ENCODE measurements at places on chromosomes 4 and X.

GRCh38 chrX:149643496-149643895 lies 11.9 kb upstream of the TMEM185A start:
- no peak for DNase-seq

DNA sequence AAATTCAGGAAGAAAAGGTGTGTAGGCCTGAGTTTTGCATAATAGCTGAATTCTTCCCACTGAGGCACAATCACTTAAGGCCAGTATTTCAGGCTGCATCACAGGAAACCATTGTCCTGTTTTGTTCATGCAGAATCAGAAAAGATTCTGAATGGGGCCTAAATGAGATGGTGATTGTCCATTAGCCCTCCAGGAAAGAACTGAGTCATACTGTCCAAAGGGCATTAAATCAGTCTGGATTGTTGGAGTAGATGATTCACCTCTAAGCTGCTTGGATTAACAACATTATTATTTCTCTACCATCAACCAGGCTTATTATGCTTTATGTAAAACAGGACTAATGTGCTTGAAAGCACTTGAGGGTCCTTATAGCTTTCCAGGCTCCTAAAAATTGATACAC lies 36.2 kb downstream of the CT47B1 start:
- DNase-seq, result no peak

DNA sequence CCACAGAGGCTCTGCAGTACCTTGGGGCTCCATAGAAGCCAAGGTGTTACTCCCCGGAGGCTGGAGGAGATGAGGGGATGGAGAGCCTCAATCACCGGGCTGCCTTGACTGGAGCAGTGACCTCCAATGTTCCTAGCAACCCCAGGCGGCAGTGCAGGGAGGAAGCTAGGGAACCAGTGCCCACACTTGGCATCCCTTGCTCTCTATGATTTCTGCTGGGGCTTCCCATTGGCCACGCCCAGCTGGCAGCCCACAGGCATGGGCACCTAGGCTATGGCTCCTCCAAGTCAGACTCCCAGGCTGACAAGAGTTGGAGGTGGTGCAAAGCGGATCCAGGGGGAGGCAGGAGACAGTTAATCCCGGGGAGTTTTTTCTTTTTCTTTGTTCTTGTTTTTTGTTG lies 229.7 kb downstream of the EVC2 start:
- no peak for DNase-seq

DNA sequence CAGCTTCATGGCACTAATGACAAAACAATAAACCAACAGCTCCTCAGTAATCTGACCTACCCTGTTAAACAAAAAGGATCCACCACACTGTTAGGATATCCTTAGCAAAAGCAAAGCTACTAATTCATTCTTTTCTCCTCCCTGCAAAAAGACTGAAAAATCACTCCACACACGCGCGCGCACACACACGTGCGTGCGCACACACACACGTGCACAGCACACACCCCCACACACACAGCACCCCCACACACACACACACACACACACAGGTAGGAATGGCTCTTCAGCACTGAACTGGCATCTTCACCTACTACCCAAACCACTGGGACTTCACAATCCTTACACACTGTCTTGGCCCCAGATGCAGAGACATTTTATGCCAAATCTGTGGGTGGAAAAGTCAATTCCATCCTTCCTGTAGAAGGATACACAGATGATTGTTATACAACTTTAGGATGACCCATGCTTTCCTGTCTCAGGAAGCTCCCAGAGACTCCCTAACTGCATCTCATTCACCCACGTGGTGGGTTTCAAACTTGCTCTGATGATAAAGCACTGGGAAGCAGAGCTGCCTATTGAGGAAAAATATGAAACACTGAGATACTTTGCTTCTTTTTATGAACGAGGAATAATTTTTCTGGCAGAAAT lies 102.5 kb downstream of the TSPAN5 start:
- DNase-seq, result no peak

DNA sequence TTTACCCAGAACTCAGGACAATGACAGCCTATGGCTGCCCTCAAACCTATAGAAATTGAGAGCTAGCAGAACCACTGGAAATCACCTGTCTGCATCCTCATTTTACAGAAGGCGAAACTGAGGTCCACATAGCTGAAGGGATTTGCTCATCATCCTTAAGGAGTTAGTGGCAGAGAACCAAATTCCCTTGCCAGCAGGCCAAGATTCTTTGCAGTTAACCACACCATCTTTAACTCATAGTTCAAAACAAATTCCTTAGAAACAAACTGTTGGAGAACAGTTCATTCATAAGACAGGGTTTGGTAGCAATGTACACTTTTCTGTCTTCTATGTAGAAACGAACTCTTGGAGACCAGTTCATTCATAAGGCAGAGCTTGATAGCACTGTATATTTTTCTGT lies 37.9 kb upstream of the RAP2C start:
- no peak for DNase-seq

DNA sequence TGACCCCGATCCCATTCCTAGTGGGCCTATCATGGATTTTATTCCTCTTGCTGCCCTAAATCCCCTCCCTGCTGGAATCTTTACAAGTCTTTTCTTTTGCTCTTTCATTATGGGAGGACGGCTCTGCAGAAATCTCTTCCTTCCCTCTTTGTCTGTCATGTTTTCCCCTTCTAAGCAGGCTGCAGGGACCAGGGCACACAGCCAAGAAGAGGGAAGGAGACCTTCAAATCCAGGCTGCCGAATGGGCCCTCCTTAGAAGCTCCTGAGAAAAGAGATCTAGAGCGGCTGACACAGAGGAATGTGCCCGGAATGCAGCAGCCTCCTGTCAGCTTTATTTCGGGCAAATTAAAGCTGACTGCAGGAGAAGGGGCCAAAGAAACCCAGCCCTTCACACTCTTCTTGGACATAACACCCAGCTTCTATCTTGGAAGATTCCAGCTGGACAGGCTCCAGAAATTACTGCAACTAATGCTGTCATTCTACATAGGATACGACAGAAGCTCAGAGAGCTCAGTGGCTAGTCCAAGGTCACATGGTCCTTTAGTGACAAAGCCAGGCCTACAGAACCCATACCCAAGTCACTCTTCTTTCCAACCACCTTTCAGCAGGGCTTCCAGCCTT lies 187.8 kb upstream of the NHS start:
- no peak for DNase-seq

Measured in SHP77 (cell line).